ENCODE measurements at places on chromosomes 1 and 21.

GRCh38 chr1:231921646-231922345 is 295.2 kb downstream of the DISC1 start:
- DNase-seq = no peak

- DNase-seq = no peak
Measured at GRCh38 chr1:2530513-2531361, 674 bp upstream of the HES5 start.

DNA sequence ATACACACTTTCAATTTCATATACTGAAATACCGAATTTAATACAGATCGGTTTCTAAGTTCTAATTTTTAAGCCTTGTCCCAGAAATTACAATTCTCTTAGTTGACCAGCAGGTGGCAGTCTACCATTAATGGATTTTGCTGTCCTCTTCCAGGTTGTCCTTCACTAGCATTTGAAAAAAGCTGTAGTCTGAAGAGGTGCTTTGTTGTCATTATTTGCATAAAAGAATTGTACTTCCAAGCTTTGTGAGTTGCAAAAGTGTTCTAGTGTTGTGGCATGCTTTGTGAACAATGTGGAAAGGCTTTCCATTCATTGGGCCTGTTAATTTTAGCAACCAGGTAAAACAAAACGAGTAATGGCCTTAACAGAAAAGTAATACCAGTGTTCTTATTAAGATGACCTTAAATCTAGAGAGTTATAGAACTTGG is 193.6 kb downstream of the RPS6KC1 start:
- peak; percentile 21 for DNase-seq

- DNase-seq = no peak
Measured at GRCh38 chr21:19522381-19522780, 1118.8 kb upstream of the TMPRSS15 start.

GRCh38 chr1:91787919-91788318 is 98.0 kb downstream of the TGFBR3 start:
- no peak for DNase-seq

DNA sequence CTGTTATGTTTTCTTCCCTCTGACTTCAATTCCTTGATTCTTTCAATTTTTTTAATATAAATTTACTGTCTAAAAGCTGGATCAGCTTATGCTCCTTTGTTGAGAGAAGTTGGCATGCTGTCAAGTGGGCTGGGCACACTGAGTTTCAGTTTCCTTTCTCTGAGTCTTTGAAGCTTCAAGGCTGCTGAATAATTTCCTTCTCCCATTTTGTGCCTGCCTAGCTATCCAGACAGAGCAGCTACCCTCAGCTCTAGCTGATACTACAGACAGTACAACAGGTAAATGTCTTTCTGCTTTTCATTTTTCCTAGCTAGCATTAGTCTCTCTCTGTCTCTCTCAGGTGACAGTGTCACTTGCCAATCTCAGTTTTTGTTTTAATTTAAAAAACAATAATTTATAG is at the start of gene IFI44:
TSS of gene IFI44 (plus strand) at position 204 of the 400 bp plus-strand sequence. CDS start 365 bp downstream, outside the sequence.
- DNase-seq = peak; percentile 72

DNA sequence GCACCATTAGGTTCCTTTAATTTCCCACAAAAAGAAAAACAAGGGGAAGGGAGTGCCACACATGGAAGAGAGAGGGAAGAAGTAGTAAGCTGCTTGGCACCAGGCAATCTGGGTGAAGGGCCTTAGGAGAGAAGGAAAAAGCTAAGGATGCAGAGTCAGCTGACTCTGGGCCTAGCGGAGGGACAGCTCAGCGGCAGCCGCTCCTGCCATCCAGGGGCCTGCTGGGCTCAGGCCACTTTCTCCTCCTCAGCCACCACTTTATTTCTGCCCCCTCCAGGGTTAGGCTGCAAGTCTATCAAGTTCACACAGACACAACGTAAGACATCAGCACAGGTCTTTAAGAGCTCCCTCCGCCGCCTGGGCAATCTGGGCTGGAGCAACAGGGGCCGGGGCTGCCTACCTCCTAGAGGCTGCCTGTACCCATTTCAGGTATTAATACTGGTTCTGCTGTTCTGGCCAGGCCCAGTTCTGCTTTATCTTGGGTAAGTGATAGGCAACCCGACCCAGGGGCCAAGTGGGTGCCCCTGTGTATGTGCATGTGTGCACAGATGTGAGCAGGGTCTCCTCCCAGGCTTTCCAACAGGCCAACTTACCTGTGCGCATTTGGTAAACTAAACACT is 53.6 kb downstream of the SLC45A1 start:
- DNase-seq = no peak

DNA sequence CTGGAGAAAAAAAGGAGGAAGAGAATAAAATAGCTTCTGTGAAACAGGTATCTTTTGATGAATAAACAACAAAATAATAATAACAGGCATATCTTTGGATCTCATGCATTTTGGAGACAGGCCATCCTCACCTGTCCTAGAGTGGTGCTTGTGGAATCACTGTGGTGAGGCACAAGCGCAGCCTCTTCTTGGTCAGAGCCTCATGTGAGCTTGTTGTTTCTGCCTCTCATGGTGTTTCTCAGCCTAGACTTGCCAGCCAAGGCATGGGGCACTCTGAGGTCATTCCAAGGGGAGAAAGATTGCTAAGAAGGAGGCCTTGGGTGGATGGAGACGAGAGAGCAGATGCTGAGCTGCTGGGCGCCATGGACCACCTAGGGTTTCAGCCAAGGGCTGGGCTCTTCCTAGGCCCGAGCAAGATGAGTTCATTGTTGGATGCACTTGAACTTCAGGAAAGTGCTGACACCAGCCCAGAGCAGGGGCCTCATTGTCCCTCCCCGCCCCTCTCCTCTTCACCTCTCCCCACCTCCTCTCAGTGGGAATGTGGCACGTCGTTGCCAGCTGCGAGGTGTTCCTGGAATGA is 49.5 kb downstream of the ATP5PO start:
- no peak for DNase-seq

DNA sequence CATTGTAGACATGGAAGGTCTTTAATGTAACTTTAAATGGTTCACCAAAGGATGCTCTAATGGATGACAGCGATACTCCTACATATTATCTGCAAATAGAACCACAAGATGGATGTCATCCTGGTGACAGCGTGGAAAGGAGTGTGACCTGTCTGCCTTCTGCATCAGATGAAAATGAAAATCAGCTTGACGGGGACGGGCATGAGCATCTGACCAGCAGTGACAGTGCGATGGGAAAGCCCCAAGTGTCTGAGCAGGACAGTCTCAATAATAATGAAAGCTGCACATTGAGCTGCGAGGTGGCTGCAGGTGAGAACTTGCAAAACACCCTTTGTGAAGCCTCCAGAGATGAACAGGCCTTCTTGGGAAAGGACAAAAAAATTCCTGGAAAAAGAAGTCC is 25.2 kb downstream of the CNST start:
- DNase-seq = no peak

DNA sequence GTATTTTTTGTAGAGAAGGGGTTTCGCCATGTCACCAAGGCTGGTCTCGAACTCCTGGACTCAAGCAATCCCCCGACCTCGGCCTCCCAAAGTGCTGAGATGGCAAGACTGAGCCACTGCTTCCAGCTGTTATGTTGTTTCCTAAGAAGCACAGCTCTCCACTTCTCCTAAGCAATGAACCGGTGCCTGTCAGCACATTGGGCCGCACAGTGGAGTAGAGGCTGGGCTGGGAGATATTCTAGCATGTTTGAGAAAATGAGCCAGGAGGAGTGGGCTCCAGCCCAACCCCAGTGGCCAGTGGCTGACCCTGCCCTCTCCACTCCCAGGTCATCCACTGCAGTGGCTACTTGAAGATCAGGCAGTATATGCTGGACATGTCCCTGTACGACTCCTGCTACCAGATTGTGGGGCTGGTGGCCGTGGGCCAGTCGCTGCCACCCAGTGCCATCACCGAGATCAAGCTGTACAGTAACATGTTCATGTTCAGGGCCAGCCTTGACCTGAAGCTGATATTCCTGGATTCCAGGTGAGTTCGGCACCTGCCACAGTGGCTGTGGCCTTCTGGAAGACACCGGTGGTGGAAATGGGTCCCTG is 27.0 kb downstream of the SIM2 start:
- DNase-seq = no peak
